ENCODE measurements at places on chromosomes 3 and 15.

DNA sequence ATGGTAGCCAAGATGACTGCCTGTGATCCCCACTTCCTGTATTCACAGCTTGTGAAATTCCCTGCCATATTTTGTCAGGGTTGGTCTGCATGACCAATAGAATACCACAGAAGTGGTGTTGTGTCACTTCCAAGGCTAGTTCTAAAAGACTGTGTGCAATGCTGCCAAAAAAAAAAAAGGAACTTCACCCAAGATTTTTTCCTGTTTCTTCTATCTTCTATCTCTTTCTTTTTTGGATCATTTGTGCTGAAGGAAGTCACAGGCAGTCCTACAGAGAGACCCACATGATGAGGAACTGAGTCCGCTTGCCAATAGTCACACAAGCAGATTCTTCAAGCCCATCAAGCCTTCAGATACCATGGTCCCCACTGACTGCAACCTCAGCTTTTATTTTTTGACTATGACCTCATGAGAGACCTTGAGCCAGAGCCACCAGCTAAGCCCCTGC lies 18.1 kb upstream of the RAF1 start:
- DNase-seq, result no peak

DNA sequence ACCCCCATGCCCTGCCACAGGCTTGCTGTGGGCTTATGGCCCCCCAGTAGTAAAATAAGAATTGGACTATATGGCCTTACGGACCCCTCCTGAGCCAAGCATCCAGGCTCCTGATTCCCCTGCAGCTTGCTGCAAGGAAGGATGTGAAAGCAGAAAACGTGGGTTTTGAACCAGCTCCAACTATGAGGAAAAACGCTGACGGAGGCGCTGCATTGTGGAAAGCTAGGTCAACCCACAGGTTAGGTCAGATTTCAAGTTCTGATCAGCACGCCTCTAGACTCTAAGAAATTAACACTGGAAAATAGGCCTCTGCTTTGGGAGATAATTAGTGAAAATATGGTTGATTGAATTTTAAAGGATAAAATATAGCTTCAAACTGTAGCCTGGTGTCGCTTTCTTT lies 195.4 kb upstream of the HES1 start:
- no peak for DNase-seq

- DNase-seq, result no peak
These were observed 110.8 kb upstream of the NDN start for GRCh38 chr15:23797747-23798446.

- DNase-seq, result no peak
These were observed 535.8 kb downstream of the TBL1XR1 start for GRCh38 chr3:176661432-176661964.

- no peak for DNase-seq
These were observed 4.6 kb downstream of the SETD5 start for GRCh38 chr3:9401986-9402385.

DNA sequence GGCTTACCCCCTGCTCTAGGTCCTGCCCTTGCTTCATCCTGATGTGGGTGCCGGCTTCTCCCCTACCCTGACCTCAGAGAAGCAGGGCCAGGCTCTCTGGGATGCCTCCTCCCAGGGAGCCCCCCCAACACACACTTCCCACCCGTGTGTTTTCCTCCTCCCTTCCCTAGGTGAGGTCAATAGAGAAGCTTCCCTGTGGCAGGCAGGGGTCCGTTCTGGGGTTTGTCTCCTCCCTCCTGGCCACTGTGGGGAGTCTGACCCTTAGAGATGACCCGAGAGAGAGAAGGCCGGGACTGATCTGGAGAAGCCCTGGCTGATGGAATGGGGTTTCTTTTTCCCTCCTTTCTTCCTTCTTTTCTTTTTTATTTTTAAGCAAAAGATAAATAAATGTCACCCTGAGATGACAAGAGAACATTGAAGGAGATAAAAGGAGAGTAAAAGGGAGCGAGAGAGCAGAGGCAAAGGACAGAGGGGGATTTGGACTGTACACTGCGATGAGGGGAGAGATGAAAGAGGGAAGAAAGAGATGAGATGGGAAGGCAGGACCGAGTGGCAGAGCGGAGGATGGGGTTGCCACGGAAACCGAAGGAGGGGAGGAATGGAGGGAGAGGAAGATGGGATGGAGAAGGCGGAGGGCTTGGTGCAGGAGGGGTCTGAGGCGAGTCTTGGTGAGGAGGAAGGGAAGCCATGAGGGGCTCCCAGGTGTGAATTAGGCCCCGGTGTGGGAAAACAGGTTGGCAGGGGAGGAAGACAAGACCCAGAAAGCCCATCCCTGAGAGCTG lies 48.4 kb downstream of the IDH2 start:
- DNase-seq, result no peak

- no peak for DNase-seq
These were observed 38.2 kb downstream of the STAG1 start for GRCh38 chr3:136714020-136714419.

DNA sequence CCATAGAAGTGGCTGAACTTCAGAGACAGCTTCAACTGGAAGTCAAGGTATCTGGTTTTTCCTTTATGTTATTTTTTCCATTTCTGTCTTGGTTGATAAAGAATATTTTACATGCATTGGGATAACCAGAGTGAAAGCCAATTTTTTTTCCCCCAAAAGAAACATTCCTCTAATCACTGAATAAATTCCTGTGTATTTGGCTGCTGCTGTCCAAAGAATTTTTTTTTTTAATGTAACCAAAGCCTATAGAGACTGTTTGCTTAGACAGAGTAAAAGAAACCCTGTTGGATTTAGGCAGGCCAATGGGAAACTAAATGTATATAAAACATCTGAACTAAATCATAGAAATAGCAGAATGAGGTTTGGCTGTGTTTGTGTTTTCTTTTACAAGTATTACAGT lies 75.2 kb downstream of the CGNL1 start:
- DNase-seq, result no peak

- DNase-seq, result no peak
These were observed 35.5 kb downstream of the UBE2E2 start for GRCh38 chr3:23238578-23238977.

GRCh38 chr3:46370839-46371518 lies at the start of gene CCR5:
CCR5 (plus strand) TSS chr3:46370946; CDS start chr3:46372903, 1,957 bp downstream.
- no peak for DNase-seq

GRCh38 chr3:129845956-129846355 lies 47.6 kb downstream of the TMCC1 start:
- no peak for DNase-seq

DNA sequence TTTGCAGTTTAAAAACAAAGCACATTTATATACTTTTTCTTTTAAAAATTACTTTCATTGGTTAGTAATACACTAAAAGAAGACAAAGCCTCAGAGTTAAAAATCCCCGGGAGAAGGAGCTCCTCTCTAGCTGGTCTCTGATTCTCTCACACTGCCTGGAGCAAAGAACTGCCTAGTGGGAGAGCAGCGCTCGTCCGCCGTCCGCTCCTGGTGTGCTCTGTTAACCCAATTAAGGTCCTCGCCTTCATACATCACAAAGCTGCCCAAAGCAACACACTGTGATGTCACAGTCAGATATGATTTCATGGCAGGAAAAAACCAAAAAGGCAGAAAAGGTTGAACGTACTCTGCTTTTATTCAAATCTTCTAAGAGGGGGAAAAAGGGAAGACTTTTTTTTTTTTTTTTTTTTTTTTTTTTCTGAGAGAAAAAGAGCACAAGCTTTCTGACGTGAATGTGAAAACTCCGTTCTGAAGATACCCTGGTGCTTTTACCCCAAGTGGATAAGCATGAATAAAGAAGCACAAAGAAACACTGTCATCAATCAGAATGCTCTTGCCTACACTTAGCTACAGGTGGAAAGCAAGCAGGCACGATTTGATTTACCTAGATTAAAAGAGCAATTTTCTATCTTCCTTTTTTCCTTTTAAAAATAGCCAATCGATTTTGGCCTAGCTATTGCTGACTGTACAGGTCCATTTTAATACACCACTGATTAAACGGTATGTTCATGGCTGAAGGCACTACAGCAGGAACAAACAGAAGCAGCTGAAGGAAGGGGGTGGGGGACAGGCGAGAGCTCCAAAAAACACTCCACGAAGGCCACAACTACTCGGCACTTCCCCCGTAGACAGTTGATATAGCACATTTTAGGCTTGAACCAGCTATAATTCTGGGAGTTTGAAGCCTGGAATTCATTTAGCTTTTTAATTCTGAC lies 115.2 kb downstream of the TIGIT start:
- peak; percentile 43 for DNase-seq

GRCh38 chr3:535566-536416 lies 339.2 kb downstream of the CHL1 start:
- DNase-seq, result no peak

- no peak for DNase-seq
These were observed 26.3 kb downstream of the TLNRD1 start for GRCh38 chr15:81026836-81027599.

DNA sequence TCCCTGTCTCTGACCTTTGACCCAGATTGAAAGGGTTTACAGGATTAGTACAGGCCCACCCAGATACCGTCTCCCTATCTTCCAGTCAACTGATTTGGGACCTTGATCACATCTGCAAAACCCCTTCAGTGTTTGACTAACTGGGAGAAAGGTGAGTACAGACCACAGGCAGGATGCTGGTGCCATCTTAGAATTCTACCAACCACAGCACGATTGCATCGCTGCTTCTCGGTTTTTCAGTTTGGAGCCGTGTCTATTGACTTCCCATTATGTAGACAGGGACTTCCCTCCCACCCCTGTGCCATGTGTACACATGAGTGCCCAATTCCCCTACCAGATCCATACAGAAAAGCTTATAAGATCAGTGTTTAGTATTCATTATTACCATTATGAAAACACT lies 6.6 kb upstream of the KLF13 start:
- DNase-seq, result no peak

- DNase-seq, result peak; percentile 78
These were observed 269.3 kb downstream of the ARPP21 start for GRCh38 chr3:35908366-35909232.

DNA sequence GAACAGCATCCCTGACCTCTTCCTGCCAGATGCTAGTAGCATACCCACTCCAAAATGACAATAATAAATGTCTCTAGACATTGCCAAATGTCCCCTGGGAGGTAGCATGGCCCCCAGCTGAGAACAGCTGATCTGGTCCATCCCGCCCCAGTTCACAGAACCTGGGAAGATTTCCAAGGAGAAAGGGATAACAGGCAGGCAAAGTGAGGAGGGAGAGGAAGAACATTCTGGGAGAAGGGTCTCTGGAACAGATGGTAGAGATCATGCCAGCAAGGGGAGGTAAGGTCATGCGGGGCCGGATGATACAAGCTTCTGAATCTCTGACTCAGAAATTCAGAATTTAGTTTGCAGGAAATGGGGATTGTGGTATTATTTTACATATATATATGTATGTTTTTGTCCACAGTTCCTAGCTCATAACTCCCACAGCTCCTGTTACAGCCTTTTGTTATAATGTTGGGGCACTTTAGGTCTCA lies 192.7 kb downstream of the SUCLG2 start:
- DNase-seq, result peak; percentile 89

GRCh38 chr3:116331380-116331779 lies 113.9 kb downstream of the LSAMP start:
- peak; percentile 37 for DNase-seq

DNA sequence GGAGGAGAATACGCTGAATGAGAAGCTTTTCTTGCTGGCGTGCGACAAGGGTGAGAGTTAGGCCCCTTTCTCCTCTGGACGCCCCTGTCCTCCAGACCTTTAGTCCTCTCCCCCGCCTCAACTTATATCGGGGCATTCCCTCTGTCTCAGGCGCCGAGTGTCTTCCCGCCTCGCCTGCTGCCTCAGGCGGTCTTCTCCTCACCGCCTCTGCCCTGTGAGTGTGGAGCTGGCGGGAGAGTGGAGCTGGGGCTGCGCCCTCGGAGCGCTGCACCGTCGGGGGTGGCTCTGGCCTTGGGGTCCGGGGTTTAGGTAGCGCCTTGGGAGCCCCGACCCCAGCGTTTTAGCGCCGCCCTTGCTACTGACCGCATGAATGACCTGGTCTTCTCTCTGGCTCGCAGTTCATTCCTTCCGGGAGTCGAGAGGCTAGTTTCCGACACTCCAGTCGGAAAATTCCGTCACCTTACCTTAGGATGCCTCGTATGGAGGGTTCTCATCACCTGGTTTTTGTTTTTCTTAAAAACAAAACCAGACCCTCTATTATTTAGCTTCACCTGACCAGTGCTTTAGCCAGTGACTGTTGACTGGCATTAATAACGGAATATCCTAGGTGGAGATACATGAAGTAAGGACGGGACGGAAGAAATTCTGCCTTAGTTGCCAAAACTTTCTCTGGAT lies 985 bp downstream of the TRPC1 start:
- no peak for DNase-seq

GRCh38 chr3:50620820-50621219 lies 3.9 kb downstream of the MAPKAPK3 start:
- DNase-seq, result no peak

- DNase-seq, result no peak
These were observed 33.3 kb downstream of the HCN4 start for GRCh38 chr15:73335471-73335870.

- no peak for DNase-seq
These were observed 77.5 kb upstream of the FBN1 start for GRCh38 chr15:48722764-48723661.

- DNase-seq, result no peak
These were observed 15.2 kb downstream of the SSUH2 start for GRCh38 chr3:8629151-8630021.

GRCh38 chr15:75131269-75131643 lies 70.4 kb upstream of the C15orf39 start:
- no peak for DNase-seq

DNA sequence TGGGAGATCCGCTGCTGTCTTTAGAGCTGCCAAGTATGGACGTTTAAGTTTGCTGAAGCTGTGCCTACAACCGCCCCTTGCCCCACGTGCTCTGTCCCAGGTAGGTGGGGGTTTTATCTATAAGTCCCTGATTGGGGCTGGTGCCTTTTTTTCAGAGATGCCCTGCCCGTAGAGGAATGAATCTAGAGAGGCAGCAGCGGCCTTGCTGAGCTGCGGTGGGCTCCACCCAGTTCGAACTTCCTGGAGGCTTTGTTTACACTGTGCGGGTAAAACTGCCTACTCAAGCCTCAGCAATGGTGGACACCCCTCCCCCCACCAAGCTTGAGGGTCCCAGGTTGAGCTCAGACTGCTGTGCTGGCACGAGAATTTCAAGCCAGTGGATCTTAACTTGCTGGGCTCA lies 83.4 kb upstream of the FGF7 start:
- DNase-seq, result no peak

GRCh38 chr3:39497753-39498152 lies 30.3 kb downstream of the MOBP start:
- DNase-seq, result no peak

- peak; percentile 82 for DNase-seq
These were observed 9.6 kb downstream of the OSBPL11 start for GRCh38 chr3:125585595-125586223.

DNA sequence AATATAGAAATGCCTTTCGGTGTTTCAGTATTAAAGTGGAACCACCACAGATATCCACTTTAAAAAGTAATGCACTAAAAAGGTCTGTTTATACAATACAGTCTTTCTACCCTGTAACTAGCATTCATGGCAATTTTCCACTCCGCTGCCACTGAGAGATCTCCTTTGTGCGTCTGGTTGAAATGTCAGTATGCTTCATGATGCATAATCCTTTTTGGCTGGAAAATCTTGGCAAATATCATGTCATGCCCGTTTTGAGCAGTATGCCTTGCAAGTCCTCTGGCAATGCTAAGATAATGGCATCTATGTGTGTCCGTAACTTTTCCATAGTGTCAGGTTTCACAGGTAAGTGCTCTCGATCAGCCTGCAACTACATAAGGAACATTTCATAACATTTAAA lies 30.8 kb upstream of the ARF4 start:
- DNase-seq, result no peak
